Stimulated activated CD4-positive, alpha-beta T cell treated with anti-CD3 and anti-CD28 coated beads, Interleukin-1b, Interleukin-23, amount 100 ng/mL, for 48 hours (primary cell): ENCODE measurements at places on chromosomes 2 and 18.

GRCh38 chr2:163681745-163682144, 54.1 kb downstream of the FIGN start:
- DNase-seq = no peak

DNA sequence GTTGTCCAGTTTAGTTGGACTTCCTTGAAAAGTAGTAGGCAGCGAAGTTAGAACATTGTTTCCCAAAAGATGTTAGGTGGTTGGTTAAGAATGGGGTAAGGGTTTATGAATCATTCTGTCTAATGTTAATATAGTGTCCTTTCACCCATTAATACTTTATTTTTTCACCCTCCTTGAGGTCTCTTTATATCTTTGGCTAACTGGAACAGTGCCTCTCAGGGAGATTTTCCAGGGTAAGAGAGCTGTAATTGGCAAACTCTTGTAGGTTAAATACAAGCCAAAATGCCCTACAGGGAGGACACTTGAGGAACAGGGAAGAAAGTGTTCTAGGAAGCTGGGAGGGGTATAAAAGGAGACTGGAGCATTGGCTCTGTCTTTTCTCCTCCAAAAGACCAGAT, 22.3 kb downstream of the C18orf63 start:
- DNase-seq = no peak

DNA sequence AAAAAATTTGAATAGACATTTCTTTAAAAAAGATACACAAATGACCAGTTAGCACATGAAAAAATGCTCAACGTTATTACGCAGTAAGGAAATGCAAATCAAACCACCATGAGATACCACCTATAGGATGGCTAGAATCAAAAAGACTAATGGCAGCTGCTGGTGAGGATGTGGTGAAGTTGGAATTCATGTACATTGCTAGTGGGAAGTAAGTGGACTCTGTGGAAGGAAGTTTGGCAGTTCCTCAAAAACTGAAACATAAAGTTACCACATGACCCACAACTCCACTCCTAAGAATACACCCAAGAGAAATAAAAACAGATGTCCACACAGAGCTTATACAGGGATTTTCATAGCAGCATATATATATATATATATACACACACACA, 51.2 kb downstream of the MBP start:
- no peak for DNase-seq

DNA sequence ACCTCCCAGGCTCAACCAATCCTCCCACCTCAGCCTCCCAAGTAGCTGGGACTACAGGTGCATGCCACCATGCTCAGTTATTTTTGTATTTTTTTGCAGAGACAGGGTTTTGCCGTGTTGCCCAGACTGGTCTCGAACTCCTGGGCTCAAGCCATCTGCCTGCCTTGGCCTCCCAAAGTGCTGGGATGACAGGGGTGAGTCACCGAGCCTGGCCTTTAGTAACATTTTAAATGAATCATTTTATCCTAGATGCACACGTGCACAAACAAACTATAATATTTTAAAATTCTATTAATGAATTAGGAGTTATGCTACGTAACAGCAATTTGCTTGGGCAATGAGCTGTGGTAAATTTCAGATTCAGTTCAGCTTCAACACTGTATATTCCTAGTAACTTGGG, 862.5 kb upstream of the ID2 start:
- no peak for DNase-seq

DNA sequence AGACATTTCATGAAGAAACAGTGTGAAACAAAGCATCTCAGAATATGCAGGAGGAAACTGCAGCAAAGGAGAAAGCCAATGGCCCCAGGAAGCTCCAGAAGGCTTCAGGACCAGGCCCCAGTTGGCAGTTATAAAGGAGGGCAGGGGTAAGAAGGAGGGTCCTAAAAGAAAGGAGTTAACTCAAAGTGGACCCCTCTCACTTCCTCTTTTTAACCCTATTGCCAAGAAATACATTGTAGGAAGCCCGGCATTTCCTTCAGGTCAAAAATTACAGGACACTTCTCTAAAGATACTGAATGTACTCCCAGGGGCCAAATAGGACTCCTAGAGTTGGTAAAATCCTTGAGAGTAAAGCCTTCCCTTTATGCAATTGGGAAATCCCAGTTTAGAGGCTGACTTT, 77.1 kb upstream of the TGFA start:
- no peak for DNase-seq

DNA sequence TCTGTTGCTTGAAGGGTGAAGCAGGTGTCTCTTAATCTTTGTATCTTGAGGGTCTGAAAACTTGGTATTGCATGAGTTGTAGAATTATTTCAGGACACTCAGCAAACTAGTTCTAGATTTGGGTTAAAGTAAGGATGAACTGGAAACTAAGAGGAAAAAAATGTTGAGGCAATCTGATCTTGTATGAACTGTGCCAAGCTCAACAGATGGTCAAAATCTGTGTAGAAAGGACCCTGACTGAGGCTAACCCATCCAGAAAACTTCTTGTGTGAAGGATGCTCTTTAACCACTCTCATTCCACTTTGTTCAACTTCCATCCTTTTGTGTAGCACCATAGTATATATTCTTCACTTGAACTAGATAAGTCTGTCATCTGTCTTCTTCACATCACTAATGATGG, 861.7 kb downstream of the SLC4A3 start:
- no peak for DNase-seq

DNA sequence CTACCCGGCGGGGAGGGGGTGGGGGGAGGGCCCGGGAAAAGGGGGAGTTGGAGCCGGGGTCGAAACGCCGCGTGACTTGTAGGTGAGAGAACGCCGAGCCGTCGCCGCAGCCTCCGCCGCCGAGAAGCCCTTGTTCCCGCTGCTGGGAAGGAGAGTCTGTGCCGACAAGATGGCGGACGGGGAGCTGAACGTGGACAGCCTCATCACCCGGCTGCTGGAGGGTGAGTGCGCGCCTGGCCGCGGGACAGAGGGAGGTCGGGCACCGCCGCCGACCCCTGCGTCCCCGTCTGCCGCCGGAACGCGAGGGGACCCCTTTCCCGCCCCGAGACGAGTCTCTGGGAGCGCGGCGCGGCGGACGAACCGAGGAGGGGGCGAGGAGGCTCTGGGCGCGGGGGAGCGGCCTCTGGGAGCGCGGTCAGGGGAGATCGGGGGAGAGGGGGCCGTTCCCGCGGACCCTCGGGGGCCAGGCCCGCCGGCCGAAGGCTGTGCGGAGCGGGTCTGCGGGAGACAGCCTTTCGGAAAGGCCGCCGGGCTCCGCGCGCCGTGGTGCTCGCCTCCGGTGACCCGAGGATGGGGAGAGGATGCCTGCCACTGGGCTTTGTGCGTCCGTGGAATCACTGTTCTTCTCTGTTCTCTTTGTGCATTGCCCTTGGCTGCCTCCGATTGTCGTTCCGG, 463 bp downstream of the PPP1CB start:
- DNase-seq = peak; percentile 16

GRCh38 chr2:69062307-69062962, 49.5 kb downstream of the ANTXR1 start:
- DNase-seq = no peak

DNA sequence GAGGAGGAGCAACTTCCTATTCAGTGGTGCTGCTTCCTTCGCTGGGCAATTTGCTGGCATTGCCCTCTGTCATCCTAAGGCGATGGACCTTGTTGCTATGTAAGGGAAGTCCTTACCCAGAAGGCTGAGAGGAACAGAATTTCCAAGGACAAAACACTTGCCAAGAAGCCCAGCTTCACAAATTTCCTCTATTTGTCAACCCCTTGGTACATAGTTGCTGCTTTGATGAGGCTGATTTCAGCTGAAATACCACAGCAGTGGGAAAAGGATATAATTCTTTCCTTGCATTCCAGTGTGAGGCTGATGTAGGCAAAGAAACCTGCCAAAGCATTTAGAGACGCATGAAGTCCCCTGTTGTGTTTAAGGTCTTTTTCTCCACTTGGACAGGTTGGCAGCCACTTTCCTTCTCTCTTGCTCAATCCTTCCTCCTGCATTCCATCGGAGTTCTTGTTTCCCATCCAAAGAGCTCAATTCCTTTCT, 16.4 kb upstream of the ST3GAL5 start:
- no peak for DNase-seq

- DNase-seq = no peak
Measured at GRCh38 chr2:241925821-241926441, 56.4 kb downstream of the RTP5 start.

DNA sequence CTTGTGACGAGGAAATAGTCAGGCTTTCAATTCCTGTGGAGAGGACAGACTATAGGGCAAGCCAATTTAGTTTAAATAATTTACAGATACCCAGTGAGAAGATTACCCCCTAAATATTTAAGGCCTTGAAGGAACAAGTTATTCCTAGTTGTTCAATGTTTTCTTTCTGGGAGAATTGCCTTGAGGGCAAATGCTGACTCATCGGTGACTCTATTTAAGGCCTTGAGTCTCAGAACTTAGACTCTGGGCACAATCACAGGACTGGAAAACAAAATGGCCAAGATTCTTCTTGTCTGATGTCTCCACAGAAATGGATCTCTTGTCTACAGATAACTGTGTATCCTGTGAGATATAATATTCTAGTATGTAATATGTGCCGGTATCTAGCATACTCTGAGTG, 467.1 kb downstream of the SUCLG1 start:
- no peak for DNase-seq

GRCh38 chr18:63241760-63242159, 77.8 kb downstream of the BCL2 start:
- no peak for DNase-seq

- no peak for DNase-seq
Measured at GRCh38 chr2:48319863-48320262, 210.1 kb upstream of the STON1 start.

GRCh38 chr18:42105394-42105793, 150.4 kb downstream of the PIK3C3 start:
- DNase-seq = no peak

DNA sequence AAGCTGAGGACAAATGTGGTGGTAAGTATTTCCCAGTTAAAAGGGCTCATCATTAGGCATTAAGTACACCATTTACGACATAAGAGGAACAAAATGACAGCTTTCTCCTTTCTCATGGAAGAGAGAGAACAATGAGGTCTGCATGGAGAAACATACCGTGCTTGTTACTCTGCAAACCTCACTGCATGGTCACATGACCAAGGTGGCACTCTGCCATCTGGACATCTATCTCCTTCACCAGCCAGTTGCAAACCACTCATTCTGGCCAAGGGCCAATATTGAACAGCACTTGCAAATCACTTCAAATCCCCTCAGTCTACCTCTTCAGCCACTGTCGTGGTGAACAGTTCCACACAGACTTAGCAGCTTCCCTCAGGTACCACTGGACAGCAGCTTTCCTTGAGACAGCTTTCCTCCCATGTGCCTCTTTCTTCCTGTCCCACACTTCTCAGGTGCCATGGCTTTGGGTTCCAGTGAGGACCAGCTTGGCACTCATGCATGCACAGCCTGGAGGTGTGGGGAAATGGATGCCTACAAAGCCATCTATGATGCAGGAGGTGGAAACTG, 29.5 kb upstream of the DPP4 start:
- DNase-seq = no peak

- no peak for DNase-seq
Measured at GRCh38 chr2:144027593-144027992, 492.3 kb downstream of the ZEB2 start.

DNA sequence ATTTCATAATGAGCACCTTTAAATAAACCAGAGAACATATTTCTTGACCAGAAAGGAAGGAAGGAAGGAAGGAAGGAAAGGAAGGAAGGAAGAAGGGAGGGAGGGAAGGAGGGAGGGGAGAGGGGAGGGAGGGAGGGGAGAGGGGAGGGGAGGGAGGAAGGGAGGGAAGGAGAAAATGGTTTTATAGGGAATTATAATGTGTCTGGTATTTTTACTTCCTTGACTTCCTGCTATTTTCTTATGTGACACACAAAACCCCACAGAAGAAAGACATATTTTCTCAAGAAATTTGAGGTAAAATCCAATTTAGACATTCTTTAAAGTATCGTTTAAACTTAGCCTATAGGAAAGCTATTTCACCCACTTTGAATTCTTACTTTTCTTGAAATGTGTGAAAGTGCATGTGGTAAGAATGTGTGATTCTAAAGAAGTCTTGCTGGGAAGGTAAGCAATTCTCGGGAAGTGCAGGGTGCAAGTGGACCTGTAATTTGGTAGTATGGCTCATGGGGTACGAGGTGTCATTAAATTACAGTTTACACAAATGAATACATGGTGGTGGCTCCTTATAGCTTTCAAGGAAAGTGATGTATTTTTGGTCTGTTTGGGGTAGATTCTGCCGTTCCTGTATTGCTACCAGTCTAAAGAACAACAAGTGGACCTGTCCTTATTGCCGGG, 18.0 kb downstream of the RNF125 start:
- DNase-seq = peak; percentile 41

DNA sequence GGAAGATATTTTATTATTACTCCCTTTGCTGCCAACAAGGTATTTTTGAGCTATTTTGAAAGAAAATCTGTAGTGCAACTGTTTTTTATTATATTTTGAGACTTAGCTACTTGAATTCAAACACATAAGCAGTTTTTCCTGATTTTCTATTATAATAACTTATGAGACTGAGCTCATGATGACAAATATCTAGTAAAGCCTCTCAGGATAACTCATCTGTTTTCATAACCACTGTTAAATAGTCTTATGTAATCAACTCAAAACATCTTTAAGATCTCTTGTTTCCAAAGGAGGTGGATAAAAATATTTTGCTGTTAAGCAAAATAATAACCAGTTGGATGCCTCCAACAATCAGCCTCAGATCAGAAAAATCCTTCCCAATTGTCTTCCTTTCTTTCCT, 21.9 kb upstream of the PPP1CB start:
- DNase-seq = no peak

- DNase-seq = no peak
Measured at GRCh38 chr2:189409647-189410046, 31.6 kb upstream of the WDR75 start.

DNA sequence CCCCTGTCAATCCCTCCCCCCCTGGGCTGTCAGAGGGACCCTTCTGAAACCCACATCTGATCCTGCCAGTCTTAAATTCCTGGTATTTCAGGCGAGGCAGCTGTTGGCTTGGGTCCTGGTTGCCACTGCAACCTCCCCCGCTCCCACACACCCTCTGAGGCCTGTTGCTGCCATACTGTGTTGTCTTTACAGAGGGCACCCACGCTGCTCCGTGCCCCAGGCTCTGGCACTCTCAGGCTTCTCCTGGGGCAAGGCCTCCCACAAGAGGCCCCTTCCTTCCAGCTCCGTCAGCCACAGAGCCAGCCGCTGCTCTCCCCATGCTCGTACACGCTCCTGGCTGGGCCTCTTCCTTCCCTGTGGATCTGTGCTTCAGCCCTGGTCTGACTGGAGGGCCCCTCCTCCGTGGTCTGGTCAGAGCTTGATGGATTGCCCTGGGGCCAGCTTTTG, 8.6 kb downstream of the CABLES1 start:
- DNase-seq = no peak

DNA sequence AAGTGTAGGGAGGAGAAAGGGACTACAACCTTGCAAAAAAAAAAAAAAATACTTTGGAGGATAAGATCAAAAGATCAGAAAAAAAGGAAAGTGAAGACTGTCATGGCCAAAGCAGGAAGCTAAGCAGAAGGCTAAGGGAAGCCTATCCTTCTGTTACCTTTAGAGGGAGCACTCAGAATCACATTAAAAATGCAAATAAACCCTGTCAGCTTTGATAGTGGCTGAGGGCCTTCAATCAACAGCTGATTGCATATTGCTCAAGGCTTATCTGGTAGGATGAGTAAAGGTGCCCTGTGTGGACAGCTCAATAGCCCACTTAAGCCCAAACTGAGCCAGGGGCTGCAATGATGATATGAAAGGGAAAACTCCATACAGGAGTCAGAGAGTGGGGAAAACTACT, 1021.2 kb downstream of the LRP1B start:
- DNase-seq = no peak
